Uterus (tissue), 4 donors: ENCODE measurements at places on chromosomes 12 and 14. TPM values are rescaled to one million over a fixed set of nuclear protein-coding genes. Genes with fewer than 3 reads are reported as not detected.

- no peak for DNase-seq
Observed at GRCh38 chr12:117807355-117807754, 161.4 kb downstream of the KSR2 start.

DNA sequence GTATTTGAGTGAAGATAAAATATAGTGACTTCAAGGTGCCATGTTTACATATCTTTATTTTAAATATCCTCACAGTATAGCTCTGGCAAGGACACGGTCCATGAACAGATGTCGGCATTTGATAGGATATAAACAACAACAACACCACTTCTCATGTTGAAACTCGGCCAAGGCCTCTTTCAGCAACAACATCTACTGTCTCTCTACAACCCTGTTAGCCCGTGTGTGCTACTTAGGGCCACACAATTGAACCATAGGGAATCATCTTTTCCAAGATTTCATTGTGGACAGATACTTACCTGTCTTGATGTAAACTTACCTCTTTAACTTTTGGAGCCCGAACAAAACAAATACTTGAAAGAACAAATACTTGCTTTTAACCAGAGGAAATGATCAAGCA lies 168.7 kb upstream of the SSTR1 start:
- no peak for DNase-seq

DNA sequence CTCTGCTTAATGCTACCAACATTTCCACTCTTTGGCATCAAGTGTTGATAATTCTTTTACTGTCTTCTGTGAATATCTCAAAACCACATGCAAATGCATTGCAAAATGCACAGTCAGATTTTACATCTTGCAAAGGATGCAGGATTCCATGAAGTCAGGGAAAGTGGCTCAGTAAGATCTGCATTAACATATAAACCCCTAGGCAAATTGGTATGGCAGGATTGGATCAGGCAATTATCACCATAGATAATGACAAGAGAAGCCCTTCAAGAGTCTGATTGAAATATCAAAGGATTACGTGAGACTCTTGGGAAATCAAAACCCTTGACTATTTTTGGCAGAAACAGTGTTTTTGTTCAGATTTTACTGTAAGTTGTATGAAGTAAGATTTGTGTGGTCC lies 71.0 kb downstream of the TMTC2 start:
- DNase-seq: no peak

GRCh38 chr14:102699416-102700110 lies 77.7 kb upstream of the TRAF3 start:
- no peak for DNase-seq

DNA sequence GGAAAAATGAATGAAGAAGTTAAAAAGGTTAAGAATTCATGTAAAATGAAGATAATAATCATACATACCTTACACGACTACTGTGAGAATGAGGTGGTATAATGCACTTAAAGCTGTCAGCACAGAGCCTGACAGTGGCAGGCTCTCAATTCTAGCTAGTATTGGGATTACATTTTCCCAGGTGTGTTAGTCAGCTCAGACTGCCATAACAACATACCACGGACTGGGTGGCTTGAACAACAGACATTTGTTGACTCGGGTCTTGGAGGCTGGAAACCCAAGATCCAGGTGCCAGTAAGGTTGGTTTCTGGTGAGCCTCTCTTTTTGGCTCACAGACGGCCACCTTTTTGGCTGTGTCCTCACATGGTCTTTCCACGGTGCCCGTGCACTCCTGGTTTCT lies 167.8 kb downstream of the CHST11 start:
- DNase-seq: no peak

DNA sequence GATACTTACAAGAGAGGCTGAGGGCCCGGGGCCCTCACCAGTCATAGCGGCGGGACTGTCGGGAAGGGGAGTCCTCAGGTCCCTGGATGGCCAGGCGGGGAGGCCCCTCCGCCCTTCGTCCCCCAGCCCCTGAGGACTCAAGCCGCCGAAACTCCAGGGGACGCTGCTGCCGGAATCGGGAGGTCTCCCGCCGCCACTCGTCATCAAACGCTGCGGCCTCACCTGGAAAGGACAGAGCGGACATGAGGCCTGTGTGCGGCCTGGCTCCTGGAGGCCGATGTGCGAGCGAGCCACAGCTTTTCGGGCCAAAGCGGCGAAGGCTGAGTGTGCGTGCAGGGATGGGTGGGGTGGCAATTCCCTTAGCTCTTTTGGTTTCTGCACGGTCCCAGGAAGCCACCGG lies 4.2 kb downstream of the MLF2 start:
- no peak for DNase-seq

DNA sequence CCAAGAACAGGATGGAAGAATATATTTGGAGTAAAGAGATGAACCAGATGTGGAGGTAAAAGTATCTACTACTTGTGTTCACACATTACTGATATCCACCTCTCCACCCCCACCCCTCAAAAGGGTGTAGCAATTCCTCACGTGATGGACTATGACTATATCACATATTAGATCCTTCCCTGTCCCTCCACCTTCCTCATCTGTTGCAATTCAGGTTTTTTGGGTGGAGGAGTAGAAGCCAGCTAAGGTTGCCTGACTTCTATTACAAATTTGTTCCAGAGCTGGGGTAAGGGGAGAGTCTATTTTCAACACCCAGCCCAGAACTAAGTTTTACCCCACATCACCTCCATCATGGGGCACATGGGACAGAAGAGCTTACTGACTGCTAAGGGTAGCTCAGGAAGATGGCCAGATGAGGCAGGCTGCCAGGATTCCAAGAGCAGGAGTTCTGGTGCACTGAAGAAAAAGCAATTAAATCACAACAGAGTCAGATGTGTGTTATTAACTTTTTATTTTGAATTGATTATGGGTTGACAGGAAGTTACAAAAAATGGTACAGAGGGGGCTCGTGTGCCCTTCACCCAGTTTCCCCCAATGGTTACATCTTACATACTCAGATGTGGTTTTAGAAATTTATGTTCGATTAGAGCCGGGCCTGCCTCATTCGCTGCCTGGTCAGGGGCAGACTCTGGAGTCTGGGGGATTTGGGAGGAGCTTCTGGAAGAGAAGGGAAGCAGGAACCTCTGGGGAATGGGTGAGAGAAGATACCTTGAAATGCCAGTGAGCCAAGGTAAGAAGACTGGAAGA lies 2.1 kb downstream of the RNASE13 start:
- DNase-seq: no peak

The RPS6KA5 gene
- 19.8 TPM for total RNA-seq

The KRT6C gene
- 0.34 TPM for total RNA-seq
